Activated T-cell treated with anti-CD3 and anti-CD28 coated beads, Interleukin-2, amount 50 U/mL, for 24 hours (primary cell): ENCODE measurements at places on chromosomes 7 and 10.

DNA sequence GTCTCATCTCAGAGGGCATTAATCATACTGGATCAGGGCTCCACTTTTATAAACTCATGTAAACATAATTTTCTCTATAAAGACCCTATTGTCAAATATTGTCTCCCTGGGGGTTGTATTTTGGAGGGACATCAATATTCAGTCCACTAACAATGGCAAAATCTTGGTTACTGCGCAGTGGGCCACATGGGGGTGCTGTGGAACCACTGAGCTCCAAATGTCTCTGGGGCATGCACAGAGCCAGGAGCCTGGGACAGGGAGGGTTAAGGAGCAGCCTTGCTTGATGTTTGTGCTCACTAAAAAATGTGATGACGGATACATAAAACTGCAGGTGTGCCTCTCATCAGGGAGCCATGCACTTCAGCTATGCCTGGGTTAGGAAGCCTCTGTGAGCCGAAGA is 62.1 kb upstream of the PRSS58 start:
- peak; percentile 55 for DNase-seq

- no peak for DNase-seq
These were observed 32.9 kb upstream of the BPGM start for GRCh38 chr7:134613623-134614347.

DNA sequence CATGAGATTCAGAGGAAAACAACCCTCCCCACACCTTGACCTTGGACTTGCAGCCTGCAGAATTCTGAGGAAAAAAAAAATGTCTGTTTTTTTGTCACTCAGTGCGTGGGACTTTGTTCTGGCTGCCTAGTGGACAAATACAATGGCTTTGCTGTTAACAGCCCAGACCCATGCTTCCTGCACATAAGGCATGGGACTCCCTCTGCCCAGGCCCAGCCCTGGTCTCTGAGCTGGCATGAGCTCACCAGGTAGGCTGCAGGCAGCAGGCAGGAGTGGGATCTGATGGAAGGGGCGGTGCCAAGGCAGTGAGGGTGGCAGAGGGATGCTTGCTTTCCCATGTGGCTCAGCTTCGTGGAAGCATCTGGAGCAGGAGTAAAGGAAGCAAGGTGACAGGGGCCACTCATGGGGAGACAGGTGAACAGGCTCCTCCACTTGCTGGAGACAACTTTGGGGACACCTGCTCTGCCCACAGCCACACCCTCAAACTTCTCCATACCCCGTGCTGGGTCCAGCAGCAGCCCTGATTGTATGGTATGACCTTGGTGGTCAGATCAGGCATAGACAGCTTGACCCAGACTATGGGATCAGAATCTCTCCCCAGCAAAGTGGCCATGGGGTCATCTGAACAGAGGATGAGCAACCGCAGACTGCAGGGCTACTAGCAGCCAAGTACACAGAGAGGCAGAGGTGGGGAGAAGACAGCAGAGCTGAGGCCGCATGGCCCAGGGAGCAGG is 27.0 kb downstream of the ANXA8 start:
- DNase-seq = no peak

DNA sequence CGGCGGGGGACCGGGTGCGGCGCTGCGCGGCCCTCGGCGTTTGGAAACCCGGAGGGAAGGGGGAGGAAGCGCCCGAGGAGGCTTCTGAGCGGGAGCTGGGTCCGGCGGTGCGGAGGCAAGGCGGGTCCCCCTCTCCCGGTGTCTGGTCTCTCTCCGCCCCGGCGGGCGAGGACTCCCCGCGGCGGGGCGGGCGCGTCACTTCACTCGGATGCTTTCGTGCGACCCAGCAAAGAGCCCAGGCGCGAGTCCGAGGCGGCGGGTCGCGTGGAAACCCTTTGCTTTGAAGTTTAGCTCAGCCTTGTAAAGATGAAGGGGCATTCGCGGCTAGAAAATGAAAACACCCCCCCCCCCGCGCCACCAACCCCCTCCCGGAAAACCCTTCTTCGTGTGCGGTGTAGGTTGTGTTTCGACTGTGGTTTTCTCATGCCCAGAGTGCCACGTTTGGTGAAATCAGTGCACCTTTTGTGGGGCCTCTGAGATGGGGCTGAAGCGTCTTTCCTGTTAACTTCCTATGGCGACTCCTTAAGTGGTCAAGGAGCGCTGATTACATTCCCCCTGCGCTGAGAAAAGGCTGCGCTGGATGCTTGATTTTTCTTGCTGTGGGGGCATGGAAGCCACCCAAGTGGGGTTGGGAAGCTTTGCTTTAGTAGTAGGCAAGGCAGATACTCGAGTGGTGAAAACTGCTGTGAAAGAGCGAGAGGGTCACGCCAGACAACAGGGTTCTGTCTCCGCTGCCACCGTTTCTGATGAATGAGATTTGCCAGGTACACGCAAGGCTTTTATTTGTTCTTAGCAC is 876 bp downstream of the GNAI1 start:
- peak; percentile 50 for DNase-seq

- no peak for DNase-seq
These were observed 28.1 kb downstream of the CCDC6 start for GRCh38 chr10:59878289-59878688.

- DNase-seq = no peak
These were observed 58.9 kb downstream of the LRRC72 start for GRCh38 chr7:16585540-16585939.
